ENCODE measurements at places on chromosomes 5 and 9. TPM values are rescaled to one million over a fixed set of nuclear protein-coding genes. Genes with fewer than 3 reads are reported as not detected.
A peak's percentile ranks its signal among the peaks of the same experiment; 100 is the strongest.

GRCh38 chr5:8727396-8727795, 818.5 kb downstream of the SEMA5A start:
- DNase-seq, result no peak

DNA sequence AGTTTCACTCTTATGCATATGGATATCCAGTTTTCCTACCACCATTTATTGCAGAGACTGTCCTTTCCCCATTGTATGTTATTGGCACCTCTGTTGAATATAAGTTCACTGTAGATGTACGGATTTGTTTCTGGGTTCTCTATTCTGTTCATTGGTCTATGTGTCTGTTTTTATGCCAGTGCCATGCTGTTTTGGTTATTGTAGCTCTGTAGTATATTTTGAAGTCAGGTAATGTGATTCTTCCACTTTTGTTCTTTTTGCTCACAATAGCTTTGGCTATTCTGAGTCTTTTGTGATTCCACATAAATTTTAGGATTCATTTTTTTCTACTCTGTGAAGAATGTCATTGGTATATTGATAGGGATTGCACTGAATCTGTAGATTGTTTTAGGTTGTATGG, 26.1 kb upstream of the CCNB1 start:
- no peak for DNase-seq

DNA sequence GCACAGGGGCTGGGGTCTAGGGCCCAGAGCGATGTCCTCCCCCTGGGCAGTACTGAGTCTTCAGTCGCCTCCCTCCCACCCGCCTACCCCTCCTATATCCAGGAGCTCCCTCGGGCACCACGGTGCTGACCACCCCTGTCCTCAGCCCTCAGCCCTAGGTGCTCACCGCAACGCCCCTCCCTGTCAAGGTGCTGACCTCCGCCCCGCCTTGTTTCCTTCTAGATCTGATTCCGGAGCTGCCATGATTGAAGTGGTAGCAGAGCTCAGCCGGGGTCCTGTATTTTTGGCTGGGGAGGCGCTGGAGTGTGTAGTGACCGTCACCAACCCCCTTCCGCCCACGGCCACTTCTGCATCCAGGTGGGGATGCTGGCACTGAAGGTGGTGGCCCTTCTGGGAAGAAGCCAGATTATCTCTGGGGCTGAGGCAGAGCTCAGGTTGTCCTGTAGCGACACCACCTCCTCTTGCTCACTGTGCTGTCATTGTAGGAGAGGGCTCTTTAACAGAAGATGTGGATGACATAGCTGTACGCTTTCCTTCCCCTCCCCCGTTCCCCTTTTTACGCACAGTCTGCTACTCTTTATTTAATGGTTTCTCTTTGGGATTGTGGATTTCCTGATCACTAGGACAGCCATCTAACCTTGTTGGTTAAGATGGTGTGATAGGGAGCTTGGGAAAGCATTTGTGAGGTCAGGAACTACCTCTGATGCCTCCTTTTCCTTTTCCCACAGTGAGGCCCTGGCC, 598 bp downstream of the RGP1 start:
- DNase-seq, result peak; percentile 37

- DNase-seq, result no peak
Measured at GRCh38 chr5:128681096-128681495, 143.1 kb upstream of the FBN2 start.

DNA sequence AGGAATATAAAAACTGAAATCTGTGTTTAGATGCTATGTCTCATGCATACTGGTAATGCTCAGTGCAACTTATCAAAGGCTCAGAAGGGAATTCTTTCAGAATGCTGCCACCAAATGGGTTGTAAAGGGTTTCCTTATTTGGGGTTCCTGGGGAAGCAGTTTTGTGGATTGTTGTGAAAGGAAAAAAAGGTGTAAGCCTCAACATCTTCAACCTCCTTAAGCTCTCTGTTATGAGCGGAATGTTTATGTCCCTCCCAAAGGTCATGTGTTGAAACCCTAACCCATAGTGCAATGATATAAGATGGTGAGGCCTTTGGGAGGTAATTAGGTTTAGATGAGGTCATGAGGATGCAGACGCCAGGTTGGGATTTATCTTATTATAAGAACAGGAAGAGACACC, 41.6 kb downstream of the GNA14 start:
- no peak for DNase-seq

GRCh38 chr5:5344606-5345005, 77.9 kb upstream of the ICE1 start:
- DNase-seq, result no peak

DNA sequence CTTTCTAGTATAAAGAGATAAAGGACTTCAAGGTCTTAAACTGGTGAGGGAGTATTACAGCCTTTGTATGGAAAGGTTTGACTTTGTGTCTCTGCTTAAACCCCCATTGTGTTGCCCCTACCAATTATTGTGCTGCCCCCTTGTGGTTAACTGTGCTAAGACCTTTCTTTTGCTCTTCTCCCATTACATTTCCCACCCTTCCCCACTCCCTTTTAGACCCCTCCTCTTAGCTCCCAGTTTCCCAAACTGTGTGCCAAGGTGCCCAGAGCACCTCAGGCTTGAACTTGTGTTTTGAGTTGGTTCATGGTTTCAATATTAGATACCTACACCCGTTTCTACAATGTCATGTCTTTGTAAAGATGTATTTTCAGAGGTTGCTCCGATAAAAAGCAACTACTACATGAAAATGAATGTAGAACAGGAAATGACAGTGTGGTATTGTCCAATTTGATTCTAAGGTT, 2.9 kb downstream of the JAK2 start:
- peak; percentile 55 for DNase-seq

- DNase-seq, result peak; percentile 31
Measured at GRCh38 chr5:173925449-173926071, 37.4 kb downstream of the CPEB4 start.

- no peak for DNase-seq
Measured at GRCh38 chr5:62308439-62308838, 2.4 kb downstream of the KIF2A start.

DNA sequence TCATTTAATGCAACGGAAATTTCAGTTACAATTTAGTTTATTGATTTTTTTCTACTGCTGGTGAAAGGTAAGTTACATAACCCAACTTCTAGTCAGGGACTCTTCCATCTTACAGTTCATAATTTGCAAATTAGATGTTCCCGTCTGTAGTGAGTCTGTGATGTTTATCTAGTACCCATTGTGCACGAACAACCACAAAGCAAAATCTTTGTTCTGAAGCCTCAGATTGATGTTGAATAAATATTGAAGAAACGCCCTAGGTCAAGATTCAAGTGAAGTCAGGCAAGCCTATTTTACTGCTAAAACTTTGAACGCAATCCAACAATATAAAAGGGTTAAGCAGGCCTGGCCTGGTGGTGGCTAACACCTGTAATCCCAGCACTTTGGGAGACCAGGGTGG, 43.1 kb downstream of the BASP1 start:
- no peak for DNase-seq

DNA sequence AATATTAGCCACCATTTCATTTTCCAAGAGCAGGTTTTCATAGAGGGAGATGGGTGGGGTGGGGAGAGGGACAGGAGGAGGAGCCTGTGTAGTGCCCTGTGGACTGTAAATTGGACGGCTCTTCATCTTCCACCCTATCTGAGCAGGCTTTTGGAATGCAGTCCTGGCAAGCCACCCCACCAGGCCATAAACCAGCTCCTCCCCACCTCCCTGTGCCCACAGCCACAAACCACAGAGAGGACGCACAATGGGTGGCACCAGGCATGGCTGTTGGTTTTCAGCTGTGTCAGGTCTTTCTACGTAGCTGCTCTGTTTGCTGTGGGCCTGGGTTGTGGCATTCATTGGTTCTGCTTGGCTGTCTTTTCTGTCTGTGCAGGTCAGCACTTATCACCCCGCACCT, 58.0 kb downstream of the PLAC8L1 start:
- DNase-seq, result no peak

GRCh38 chr9:106648799-106649198, 214.2 kb upstream of the ZNF462 start:
- DNase-seq, result no peak

DNA sequence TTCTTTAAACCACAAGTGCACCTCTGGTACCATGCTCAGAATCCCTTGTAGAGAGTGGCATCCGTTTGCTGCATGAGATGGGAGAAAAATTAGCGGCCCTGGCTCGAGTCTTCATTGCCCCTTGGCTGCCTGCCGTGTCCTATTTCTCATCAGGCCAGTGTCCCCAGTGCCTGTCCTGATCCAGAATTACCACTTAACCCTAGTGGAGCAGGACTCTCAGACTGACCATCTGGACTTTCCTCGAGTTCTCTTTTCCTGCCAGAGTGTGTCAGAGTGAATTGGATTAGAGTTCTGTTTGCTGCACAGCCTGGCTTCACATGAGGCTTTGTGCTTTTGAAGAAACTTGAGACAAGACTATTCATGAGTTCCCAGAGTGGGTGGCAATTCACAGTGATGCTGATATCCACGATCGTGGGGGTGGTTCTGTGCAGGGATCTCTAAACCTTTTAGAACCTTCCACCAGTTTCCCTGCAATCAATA, 92.6 kb downstream of the C9orf152 start:
- no peak for DNase-seq

DNA sequence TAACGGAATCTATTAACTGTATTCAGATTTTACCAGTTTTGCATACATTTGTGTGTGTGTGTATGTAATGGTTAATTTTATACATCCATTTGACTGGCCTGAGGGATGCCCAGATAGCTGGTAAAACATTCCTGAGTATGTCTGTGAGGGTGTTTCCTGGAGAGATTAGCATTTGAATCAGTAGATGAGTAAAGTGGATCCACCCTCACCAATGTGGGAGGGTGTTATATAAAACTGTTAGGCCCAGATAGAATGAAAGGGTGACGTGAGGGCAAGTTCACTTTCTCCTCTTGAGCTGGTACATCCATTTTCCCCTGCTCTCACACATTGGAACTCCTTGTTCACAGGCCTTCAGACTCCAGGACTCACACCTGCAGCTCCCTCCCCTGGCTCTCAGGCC, 88.7 kb downstream of the EMB start:
- no peak for DNase-seq

GRCh38 chr5:30195036-30195435, 998.5 kb upstream of the CDH6 start:
- DNase-seq, result no peak

DNA sequence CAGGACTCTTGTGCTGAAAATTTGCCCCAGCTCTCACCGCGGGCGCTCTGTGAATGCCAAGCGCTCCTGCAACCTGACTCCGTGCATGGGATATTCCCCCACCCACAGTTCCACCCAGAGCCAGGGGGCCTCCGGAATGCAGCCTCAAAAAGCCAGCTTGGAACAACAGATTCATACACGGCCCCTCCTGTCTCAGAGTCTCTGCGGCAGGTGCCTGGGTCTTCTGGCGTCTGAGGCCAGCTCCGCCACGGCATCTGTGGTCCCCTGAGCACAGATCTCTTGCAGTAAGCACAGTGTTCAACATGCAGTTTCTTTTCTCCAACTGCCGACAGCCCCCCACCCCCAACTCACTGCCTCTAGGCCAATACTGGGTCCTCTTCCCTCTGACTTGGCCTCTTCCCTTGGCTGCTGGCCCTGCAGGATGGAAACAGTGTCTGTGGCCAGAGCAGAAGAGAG, 355.7 kb upstream of the IRX2 start:
- no peak for DNase-seq

- no peak for DNase-seq
Measured at GRCh38 chr9:32483343-32483742, 42.7 kb downstream of the RIGI start.

DNA sequence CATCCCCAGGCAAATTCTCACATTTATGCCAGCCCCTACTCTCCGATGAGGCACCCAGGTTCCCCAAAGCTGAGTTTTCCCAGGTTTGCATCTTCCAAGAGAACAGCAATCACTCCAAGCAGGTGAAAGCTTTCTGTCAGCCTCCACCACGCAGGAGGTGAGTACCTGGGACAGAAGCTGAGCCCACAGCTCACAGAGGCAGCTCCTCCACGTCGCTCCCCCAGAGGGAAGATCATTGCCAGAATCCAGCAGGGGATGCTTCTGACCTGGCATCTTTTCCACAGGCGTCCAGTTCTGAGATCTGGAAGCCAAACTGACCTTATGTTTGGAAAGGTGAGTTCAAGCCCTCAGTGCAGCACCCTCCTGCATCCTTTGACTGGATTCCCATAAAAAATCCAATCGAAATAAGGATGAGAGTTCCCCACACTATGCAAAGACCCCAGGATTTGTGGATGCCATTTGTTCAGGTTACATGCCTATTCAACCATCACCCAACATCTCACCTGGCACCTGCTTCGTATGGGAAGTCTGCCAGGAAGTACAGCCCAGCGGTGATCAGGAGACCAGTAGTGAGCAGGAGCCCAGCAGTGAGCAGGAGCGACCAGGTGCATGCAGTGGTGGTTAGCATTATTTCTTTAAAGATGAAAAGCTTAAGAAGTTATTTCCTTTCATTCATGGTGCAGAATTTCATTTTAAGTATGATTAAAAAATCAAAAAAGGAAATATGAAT, 47.4 kb upstream of the OLFM1 start:
- no peak for DNase-seq

- peak; percentile 14 for DNase-seq
Measured at GRCh38 chr5:41418220-41419031, 92.0 kb downstream of the PLCXD3 start.

DNA sequence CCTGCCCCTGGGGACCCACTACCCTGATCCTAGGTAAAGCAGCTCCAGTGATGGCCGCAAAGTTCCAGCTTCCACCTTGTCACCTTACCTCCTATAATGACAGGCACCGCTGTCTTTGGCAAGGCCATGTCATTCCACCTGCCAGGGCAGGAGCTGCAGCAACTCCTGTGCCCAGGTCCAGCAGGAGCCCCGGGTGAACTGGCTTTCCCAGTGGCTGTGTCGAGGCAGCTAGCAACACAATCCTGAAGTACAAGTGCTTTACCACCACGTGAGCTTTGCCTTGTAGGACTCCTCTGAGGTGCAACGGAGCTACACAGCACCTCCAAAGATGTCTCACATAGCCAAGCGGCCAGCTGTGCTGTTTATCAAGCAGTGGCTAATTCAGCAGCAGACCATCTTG, 20.7 kb upstream of the MGAT1 start:
- DNase-seq, result no peak

GRCh38 chr9:137494550-137495351, 35.6 kb upstream of the NSMF start:
- no peak for DNase-seq

The NEUROG1 gene
- total RNA-seq, result not detected

The GPR150 gene
- 0.13 TPM for total RNA-seq

The PFN3 gene
- 0.48 TPM for total RNA-seq

The MUSK gene
- total RNA-seq, result not detected

The MRPS30 gene
- 78.3 TPM for total RNA-seq

The LCN10 gene
- total RNA-seq, result 2.4 TPM

The PCDHB7 gene
- 0.23 TPM for total RNA-seq

The PRRT1B gene
- total RNA-seq, result 1.2 TPM
